ENCODE measurements at places on chromosomes 6 and 20. TPM values are rescaled to one million over a fixed set of nuclear protein-coding genes. Genes with fewer than 3 reads are reported as not detected.

MYT1 gene
- not detected for total RNA-seq

HLA-DMB gene
- 1.3 TPM for total RNA-seq

HRH3 gene
- total RNA-seq, result not detected

DDX43 gene
- 0.52 TPM for total RNA-seq

DNA sequence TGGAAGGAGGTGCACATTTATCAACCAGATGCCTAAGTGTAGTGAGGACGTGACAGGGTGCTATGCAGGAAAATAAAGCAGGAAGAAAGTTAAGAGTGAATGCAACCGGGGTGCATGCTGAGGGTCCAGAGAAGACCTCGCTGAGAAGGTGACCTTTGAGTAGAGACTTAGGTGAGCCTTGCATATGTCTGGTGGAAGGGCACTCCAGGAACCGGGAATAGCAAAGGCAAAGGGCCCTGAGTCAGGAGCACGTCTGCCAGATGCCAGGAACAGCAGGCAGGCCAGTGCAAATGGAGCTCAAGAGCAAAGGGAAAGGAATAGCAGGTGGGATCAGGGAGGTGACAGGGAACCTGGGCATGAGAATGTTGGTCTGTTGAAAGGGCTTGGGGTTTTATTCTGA lies 445.5 kb downstream of the PREX1 start:
- no peak overlapping the region for H3K27ac ChIP-seq
- DNase-seq, result no peak
- H3K27me3 ChIP-seq, result no peaks in the 10 kb centered on the region
- no peaks in the 10 kb centered on the region for H3K36me3 ChIP-seq
- no peak overlapping the region for H3K4me3 ChIP-seq
- H3K4me1 ChIP-seq, result no peaks in the 10 kb centered on the region

DNA sequence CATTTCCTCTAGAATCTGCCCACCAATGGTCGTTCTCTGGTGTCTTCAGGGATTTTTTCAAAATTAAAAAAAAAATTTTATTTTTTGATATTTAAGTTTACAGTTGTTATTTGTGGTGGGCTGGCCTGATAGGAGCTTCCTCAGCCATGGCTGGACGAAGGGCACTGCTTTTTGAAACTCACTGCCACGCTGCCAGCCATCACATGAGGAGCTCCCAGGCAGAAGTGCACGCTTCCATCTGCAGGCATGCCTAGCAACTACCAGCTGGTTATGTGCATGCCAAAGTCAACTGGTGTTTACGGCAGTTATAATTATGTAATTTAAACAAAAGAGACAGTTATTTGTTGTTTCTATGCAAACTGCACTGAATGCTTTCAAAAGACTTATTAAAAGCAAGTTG lies 105.1 kb downstream of the IRF4 start:
- H3K27ac ChIP-seq, result peak overlapping the region; percentile 86
- peak overlapping the region; percentile 72 for H3K4me3 ChIP-seq
- H3K27me3 ChIP-seq, result no peaks in the 10 kb centered on the region
- H3K4me1 ChIP-seq, result peaks cover 84% of the 10 kb centered on the region

DNA sequence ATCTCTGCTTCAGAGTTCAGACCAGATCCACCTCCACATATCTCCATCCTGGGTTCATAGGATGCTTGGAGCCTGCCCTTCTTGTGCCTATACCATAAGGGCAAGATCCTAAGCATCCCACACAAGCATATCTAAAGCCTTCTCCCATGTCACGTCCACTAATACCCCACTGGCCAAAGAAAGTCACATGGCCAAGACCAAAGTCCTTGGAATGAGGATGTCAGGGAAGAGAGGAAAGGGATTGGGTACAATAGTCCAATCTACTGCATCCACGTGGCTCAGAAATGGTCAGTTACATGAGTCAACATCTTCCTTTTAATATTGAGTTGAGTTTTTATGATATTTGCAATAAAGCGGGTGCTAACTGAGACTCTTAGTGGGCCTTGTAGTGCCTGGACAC lies 515.9 kb upstream of the SULF2 start:
- H3K27me3 ChIP-seq, result no peaks in the 10 kb centered on the region
- no peak for DNase-seq
- H3K36me3 ChIP-seq, result no peaks in the 10 kb centered on the region
- no peaks in the 10 kb centered on the region for H3K4me1 ChIP-seq
- no peak overlapping the region for H3K4me3 ChIP-seq

PGC gene
- not detected for total RNA-seq

- peaks cover 2% of the 10 kb centered on the region for H3K27me3 ChIP-seq
- DNase-seq, result peak; percentile 54
- H3K4me3 ChIP-seq, result peak within 1 kb of the TSS; percentile 92
- H3K27ac ChIP-seq, result peak within 1 kb of the TSS; percentile 95
- peaks cover 9% of the 10 kb centered on the region for H3K36me3 ChIP-seq
- H3K4me1 ChIP-seq, result peaks cover 43% of the 10 kb centered on the region
These were observed at the start of gene RREB1 for GRCh38 chr6:7107578-7108195. Gene RREB1, plus strand, starts transcription at chr6:7107961. Its CDS starts 73,951 bp downstream, at chr6:7181912.

TSHZ2 gene
- total RNA-seq, result 23.0 TPM

FAM83B gene
- not detected for total RNA-seq

- H3K36me3 ChIP-seq, result no peaks in the 10 kb centered on the region
- H3K27me3 ChIP-seq, result no peaks in the 10 kb centered on the region
- no peak within 1 kb of the TSS for H3K27ac ChIP-seq
- no peak for DNase-seq
- H3K4me3 ChIP-seq, result no peak within 1 kb of the TSS
These were observed at the start of gene CTCFL for GRCh38 chr20:57524511-57525176. Gene CTCFL, minus strand, starts transcription at chr20:57525140. Its CDS starts 935 bp downstream, at chr20:57524205.

- peaks cover 19% of the 10 kb centered on the region for H3K27me3 ChIP-seq
- H3K4me1 ChIP-seq, result no peaks in the 10 kb centered on the region
- no peak overlapping the region for H3K4me3 ChIP-seq
These were observed 19.1 kb downstream of the MDFI start for GRCh38 chr6:41657131-41658094.

DNA sequence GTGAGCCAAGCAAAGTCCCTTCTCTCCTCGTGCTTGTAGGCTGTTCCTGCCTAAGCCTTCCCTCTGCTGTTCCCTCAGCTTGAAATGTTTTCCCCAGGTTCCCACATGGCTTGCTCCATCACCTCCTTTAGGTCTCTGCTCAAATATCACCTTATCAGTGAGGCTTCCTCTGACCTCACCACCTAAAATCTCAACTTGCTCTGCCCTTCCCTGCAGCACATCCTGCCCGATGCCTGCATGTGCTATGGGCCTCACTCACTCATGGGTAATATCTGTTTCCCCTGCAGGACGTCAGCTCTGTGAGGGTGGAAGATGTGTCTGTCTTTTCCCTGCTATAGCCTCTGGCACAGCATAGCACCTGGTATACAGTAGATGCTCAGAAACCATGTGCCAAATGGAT lies 29.9 kb upstream of the FKBP1A start:
- no peak for DNase-seq
- peaks cover 4% of the 10 kb centered on the region for H3K36me3 ChIP-seq
- H3K27me3 ChIP-seq, result peaks cover 3% of the 10 kb centered on the region
- H3K27ac ChIP-seq, result no peak overlapping the region
- H3K4me1 ChIP-seq, result peaks cover 19% of the 10 kb centered on the region

GRCh38 chr6:133001040-133001565 lies 186.7 kb downstream of the RPS12 start:
- H3K4me3 ChIP-seq, result no peak overlapping the region
- no peaks in the 10 kb centered on the region for H3K4me1 ChIP-seq
- H3K27ac ChIP-seq, result no peak overlapping the region
- no peaks in the 10 kb centered on the region for H3K27me3 ChIP-seq
- DNase-seq, result no peak

DNA sequence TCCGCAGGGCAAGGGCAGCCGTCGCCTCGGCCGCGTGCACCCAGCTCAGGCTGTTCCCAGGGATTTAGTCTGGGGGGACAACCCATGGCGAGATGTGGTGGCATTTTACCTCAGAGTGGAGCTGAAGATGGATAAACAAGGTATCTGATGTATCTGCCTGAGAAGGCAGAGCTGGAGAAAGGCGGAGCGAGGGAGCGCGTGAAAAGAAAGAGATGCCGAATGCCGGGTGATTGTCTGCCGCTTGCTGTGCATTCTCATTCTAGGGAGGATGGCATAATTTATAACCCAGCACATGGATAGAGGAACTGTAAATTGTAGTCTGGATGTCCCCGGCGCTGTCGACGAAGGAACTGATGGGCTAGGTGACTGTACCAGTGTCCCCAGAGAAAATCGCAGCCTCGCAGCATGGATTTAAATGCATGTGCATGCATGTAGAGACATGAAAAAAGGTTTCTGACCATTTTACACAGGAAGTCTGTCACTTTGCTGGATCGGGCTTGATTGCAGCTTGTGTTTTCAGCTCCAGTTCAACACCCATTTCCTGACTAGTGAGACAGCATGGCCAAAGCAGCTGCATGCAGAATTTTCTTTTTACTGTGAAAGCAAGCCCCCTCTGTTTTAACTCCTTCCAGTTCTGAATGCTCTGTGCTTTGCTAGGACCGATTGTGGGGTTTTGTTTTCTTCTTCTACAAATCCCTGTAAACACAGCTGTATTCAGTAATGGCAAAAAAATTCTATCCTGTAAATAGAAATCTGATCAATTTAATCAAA lies 149.7 kb downstream of the PRL start:
- H3K4me3 ChIP-seq, result peak overlapping the region; percentile 82
- no peak for DNase-seq
- H3K27me3 ChIP-seq, result peaks cover 40% of the 10 kb centered on the region
- no peaks in the 10 kb centered on the region for H3K36me3 ChIP-seq

ADGB gene
- total RNA-seq, result not detected

SLC32A1 gene
- total RNA-seq, result not detected

IPCEF1 gene
- 0.34 TPM for total RNA-seq

PFDN4 gene
- 55.1 TPM for total RNA-seq

- H3K27ac ChIP-seq, result no peak overlapping the region
- DNase-seq, result no peak
- H3K27me3 ChIP-seq, result no peaks in the 10 kb centered on the region
- no peak overlapping the region for H3K4me3 ChIP-seq
These were observed 58.8 kb upstream of the MAP7 start for GRCh38 chr6:136608991-136609390.

DNA sequence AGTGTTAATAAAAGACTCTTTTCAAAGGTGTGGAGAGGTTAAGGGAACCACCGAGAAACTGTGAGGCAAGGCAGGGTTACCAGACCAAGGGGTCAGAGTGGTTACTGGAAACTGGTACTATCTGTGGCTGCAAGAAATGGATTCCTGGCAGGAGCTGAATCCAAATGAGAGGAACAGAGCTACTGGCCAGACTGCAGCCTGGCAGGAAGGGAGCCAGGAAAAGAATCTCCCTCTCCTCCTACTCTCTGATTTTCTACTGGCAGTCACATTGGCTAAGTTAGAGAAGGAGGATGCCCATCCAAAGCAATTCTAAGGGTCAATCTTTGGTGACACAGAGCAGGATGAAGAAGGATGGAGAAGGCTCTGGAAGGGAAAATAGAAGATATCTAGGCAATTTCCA lies 211.5 kb downstream of the GRM1 start:
- H3K4me1 ChIP-seq, result no peaks in the 10 kb centered on the region
- DNase-seq, result no peak
- H3K27me3 ChIP-seq, result no peaks in the 10 kb centered on the region
- no peak overlapping the region for H3K4me3 ChIP-seq
- no peaks in the 10 kb centered on the region for H3K36me3 ChIP-seq

- H3K4me3 ChIP-seq, result no peak overlapping the region
- H3K36me3 ChIP-seq, result no peaks in the 10 kb centered on the region
- no peaks in the 10 kb centered on the region for H3K27me3 ChIP-seq
- DNase-seq, result no peak
- H3K27ac ChIP-seq, result no peak overlapping the region
- no peaks in the 10 kb centered on the region for H3K4me1 ChIP-seq
These were observed 338.0 kb upstream of the PTCHD4 start for GRCh38 chr6:48449002-48449401.

TNFRSF6B gene
- total RNA-seq, result not detected

DNA sequence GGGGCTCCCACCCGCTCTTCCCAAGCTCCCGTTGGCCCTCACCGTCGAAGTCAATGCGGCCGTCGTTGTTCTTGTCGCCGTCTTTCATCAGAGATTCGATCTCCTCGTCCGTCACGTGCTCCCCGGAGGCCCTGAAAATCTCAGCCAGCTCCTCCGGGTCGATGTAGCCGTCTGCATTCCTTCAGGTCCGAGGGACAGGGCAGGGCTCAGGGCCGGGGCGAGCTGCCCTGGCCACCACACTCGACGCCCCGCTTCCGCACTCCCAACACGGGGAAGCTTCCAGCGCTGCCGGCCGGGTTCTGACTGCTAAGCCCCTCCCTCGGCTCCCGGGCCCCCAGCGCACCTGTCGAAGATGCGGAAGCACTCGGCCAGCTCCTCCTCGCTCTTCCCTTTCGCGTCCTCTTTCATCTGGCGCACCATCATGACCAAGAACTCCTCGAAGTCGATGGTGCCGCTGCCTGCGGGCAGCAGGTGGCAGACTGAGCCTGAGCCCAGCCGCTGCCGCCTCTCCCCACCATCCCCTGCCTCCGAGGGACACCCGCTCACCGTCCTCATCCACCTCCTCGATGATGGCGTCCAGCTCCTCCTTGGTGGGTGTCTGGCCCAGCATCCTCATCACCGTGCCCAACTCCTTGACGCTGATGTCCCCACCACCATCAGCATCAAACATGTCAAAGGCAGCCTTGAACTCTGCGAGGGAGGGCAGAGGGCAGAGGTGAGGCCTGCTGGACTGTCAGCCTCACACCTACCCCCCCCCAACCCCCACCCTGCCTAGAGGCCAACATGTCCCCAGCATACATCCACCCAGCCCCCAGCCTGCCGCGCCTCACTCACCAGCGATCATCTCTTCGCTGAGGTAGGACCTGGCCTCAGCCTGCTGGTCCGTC lies 2.9 kb downstream of the TNNC2 start:
- H3K36me3 ChIP-seq, result no peaks in the 10 kb centered on the region
- peak; percentile 22 for DNase-seq
- H3K4me1 ChIP-seq, result peaks cover 11% of the 10 kb centered on the region

- H3K4me3 ChIP-seq, result no peak overlapping the region
- H3K36me3 ChIP-seq, result no peaks in the 10 kb centered on the region
- H3K27me3 ChIP-seq, result no peaks in the 10 kb centered on the region
- H3K4me1 ChIP-seq, result no peaks in the 10 kb centered on the region
- no peak for DNase-seq
These were observed 412.5 kb downstream of the GJA1 start for GRCh38 chr6:121847806-121848522.

CD40 gene
- total RNA-seq, result 0.91 TPM

GRCh38 chr20:15949391-15949790 lies 623.9 kb downstream of the KIF16B start:
- no peak overlapping the region for H3K4me3 ChIP-seq
- H3K27me3 ChIP-seq, result no peaks in the 10 kb centered on the region
- no peak overlapping the region for H3K27ac ChIP-seq

GRCh38 chr6:160461641-160462040 lies 113.5 kb downstream of the SLC22A3 start:
- H3K27me3 ChIP-seq, result peaks cover 12% of the 10 kb centered on the region
- DNase-seq, result no peak
- H3K4me1 ChIP-seq, result peaks cover 51% of the 10 kb centered on the region
- no peak overlapping the region for H3K4me3 ChIP-seq
- H3K27ac ChIP-seq, result no peak overlapping the region
